Testis (tissue), 5 donors: ENCODE measurements at places on chromosomes 5 and 9. TPM values are rescaled to one million over a fixed set of nuclear protein-coding genes. Genes with fewer than 3 reads are reported as not detected.

Gene HTR4
- polyA plus RNA-seq = 0.17 TPM

Gene PCDHB11
- 0.63 TPM for polyA plus RNA-seq

Gene FOXI1
- 0.26 TPM for polyA plus RNA-seq

Gene ABO
- polyA plus RNA-seq = 10.4 TPM

Gene SLC12A2
- polyA plus RNA-seq = 27.8 TPM

Gene ENTREP1
- 5.2 TPM for polyA plus RNA-seq

Gene LCN15
- polyA plus RNA-seq = 0.41 TPM

Gene SPOCK1
- polyA plus RNA-seq = 101 TPM

DNA sequence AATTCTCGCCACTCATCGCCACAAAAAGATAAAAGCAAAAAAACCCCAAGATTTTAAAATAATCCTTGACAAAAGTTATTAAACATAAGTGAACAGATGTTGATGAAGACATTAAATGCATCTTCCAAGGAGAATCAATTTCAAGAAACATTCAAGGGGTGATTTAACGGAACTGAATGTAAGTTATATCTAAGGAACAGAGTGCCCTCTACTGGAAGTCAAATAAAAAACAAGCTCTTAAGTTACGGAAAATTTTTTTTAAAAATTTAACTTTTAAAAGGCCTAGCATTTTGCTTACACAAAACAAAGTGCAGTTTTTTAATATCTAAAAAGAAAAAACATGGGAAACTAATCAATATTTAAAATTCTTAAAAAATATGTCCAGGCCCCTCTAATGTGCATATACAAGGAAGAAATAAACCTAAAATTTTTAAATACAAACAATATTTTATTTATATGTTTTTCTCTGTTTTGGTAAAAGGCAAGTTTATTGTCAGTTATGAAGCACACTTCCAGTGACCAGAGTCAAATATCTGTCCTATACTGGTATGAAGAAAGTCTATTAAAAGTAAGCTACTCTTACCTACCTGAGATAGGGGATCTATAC is 28.0 kb downstream of the TEX10 start:
- no peak for DNase-seq
- H3K27ac ChIP-seq = no peak overlapping the region
- H3K4me3 ChIP-seq = no peak overlapping the region
- no peaks in the 10 kb centered on the region for H3K27me3 ChIP-seq

GRCh38 chr9:26949637-26950069 is 2.6 kb upstream of the PLAA start:
- peaks cover 13% of the 10 kb centered on the region for H3K4me1 ChIP-seq
- H3K27ac ChIP-seq = no peak overlapping the region
- H3K4me3 ChIP-seq = no peak overlapping the region
- H3K27me3 ChIP-seq = no peaks in the 10 kb centered on the region
- H3K36me3 ChIP-seq = no peaks in the 10 kb centered on the region

DNA sequence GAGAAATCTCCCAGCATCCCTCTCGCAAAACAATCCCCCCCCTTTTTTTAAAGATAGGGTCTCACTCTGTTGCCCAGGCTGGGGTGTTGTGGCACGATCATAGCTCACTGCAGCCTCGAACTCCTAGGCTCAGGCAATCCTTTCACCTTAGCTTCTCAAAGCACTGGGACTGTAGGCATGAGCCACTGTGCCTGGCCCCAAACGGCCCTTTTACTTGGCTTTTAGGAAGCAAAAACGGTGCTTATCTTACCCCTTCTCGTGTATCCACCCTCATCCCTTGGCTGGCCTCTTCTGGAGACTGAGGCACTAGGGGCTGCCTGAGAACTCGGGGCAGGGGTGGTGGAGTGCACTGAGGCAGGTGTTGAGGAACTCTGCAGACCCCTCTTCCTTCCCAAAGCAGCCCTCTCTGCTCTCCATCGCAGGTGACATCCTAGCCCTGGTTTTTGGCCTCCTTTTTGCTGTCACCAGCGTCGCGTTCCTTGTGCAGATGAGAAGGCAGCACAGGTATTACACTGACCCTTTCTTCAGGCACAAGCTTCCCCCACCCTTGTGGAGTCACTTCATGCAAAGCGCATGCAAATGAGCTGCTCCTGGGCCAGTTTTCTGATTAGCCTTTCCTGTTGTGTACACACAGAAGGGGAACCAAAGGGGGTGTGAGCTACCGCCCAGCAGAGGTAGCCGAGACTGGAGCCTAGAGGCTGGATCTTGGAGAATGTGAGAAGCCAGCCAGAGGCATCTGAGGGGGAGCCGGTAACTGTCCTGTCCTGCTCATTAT is 6.8 kb downstream of the CA9 start:
- H3K36me3 ChIP-seq = no peaks in the 10 kb centered on the region
- no peak overlapping the region for H3K27ac ChIP-seq
- H3K4me1 ChIP-seq = peaks cover 7% of the 10 kb centered on the region

GRCh38 chr9:86598411-86599239 is 244.4 kb upstream of the TUT7 start:
- H3K36me3 ChIP-seq = no peaks in the 10 kb centered on the region
- no peak for DNase-seq
- no peaks in the 10 kb centered on the region for H3K4me1 ChIP-seq
- H3K27ac ChIP-seq = no peak overlapping the region
- no peak overlapping the region for H3K4me3 ChIP-seq

DNA sequence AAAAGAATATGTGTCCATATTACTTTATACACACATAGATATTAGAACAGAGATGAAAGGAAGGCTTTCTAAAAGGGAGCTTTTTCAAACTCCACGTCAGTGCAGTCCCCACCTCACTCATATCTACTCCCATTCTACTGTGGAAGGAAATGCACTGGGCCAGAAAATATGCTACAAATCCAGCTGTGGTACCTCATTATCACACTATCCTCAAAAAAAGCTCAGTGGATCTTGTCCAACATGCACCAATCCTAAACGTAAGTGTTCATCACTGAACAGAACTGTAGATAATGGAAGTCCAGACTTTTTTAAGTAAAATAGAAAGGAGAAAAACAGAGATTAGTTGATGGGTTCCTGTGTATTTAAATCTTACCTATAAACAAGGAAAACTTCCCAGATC is 27.9 kb downstream of the TRPM6 start:
- H3K4me1 ChIP-seq = no peaks in the 10 kb centered on the region
- H3K27me3 ChIP-seq = no peaks in the 10 kb centered on the region
- H3K4me3 ChIP-seq = no peak overlapping the region
- no peak overlapping the region for H3K27ac ChIP-seq

DNA sequence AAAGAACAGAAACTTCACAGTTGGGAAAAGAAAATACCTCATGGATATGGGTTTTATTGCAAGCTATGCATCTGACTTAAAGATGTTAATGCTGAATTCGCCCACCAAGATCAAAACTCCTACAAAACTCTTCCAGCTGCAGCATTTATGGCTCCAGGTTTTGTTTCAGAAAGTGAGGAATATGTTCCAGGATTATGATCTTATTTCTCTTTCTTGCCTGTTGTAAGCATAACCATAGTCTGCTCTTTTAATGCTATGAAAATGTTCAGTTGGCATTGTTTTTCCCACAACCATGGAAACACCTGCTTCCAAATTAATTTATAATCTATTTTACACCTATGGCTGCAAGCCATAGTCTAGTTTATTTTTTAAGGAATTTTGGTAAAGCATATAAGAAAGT is 34.9 kb upstream of the FST start:
- no peaks in the 10 kb centered on the region for H3K4me1 ChIP-seq
- no peak overlapping the region for H3K4me3 ChIP-seq
- H3K36me3 ChIP-seq = no peaks in the 10 kb centered on the region
- no peak overlapping the region for H3K27ac ChIP-seq
- no peaks in the 10 kb centered on the region for H3K27me3 ChIP-seq

- no peak overlapping the region for H3K4me3 ChIP-seq
- H3K27me3 ChIP-seq = no peaks in the 10 kb centered on the region
- H3K27ac ChIP-seq = no peak overlapping the region
- no peaks in the 10 kb centered on the region for H3K36me3 ChIP-seq
- no peak for DNase-seq
These were observed 298.0 kb downstream of the FER start for GRCh38 chr5:109045710-109046109.

DNA sequence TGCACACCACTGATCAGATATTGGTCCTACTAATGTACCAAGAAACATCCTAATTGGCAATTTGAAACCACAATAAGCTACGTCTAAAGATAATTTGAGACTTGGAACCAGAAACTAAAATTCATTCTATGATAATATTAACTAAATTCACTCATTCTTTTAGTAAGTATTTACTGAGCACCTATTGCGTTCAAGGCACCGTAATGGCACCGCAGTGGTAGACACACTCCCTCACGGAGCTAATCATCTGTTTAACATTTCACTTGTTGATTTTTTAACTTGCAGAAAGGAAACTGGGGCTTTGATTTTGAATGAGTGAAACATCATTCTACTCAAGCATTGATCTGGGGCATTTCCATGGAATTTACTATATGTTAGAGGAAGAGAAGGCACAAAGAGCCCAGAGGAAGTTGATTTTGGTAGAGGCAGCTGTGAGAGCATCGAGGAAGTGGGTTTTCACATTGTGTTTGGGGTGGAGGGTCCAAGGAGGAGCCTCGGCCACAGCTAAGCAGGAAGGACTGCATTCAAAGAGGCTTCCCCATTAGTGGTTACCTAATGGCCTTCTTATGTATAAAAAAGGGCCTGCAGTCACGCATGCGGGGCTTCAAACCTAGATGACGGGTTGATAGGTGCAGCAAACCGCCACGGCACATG is 7.1 kb downstream of the RAPGEF1 start:
- H3K4me1 ChIP-seq = peaks cover 16% of the 10 kb centered on the region
- no peak overlapping the region for H3K27ac ChIP-seq
- no peak for DNase-seq
- H3K4me3 ChIP-seq = no peak overlapping the region
- no peaks in the 10 kb centered on the region for H3K27me3 ChIP-seq

- no peaks in the 10 kb centered on the region for H3K27me3 ChIP-seq
- no peak for DNase-seq
- no peaks in the 10 kb centered on the region for H3K4me1 ChIP-seq
- H3K4me3 ChIP-seq = no peak overlapping the region
- H3K27ac ChIP-seq = no peak overlapping the region
- H3K36me3 ChIP-seq = no peaks in the 10 kb centered on the region
These were observed 60.9 kb downstream of the YTHDC2 start for GRCh38 chr5:113574417-113574816.

GRCh38 chr9:81915801-81916505 is 12.3 kb upstream of the SPATA31D4 start:
- no peak for DNase-seq
- no peaks in the 10 kb centered on the region for H3K4me1 ChIP-seq
- no peak overlapping the region for H3K4me3 ChIP-seq
- H3K36me3 ChIP-seq = no peaks in the 10 kb centered on the region
- no peaks in the 10 kb centered on the region for H3K27me3 ChIP-seq
- H3K27ac ChIP-seq = no peak overlapping the region

- H3K27ac ChIP-seq = no peak overlapping the region
- H3K4me1 ChIP-seq = no peaks in the 10 kb centered on the region
- H3K27me3 ChIP-seq = no peaks in the 10 kb centered on the region
- DNase-seq = no peak
- no peak overlapping the region for H3K4me3 ChIP-seq
- no peaks in the 10 kb centered on the region for H3K36me3 ChIP-seq
These were observed 437.9 kb downstream of the CSNK1G3 start for GRCh38 chr5:123949807-123950340.

DNA sequence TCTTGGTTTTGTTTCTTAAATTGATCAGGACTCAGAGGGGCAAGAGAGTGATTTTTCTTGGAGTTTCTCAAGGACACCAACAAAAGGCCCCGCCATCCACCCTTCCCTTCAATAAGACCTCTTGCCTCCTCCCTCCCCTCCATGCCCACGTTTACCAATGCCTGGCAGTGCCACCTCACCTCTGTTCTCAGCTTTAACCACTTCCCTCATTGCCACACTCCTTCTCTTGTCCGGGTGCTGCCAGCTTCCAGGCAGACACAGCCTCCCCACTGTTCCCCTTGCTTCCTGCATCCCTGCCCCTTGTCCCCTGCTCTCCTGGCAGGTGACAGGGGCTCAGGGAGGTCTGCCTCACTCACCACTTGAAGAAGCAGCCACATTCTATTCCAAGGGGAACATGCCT is 90.8 kb downstream of the LHX2 start:
- H3K27ac ChIP-seq = no peak overlapping the region
- no peak overlapping the region for H3K4me3 ChIP-seq
- DNase-seq = no peak
- no peaks in the 10 kb centered on the region for H3K36me3 ChIP-seq

- peaks cover 20% of the 10 kb centered on the region for H3K4me1 ChIP-seq
- no peaks in the 10 kb centered on the region for H3K36me3 ChIP-seq
- DNase-seq = no peak
- no peaks in the 10 kb centered on the region for H3K27me3 ChIP-seq
These were observed 1.9 kb downstream of the PJA2 start for GRCh38 chr5:109407913-109408312.

DNA sequence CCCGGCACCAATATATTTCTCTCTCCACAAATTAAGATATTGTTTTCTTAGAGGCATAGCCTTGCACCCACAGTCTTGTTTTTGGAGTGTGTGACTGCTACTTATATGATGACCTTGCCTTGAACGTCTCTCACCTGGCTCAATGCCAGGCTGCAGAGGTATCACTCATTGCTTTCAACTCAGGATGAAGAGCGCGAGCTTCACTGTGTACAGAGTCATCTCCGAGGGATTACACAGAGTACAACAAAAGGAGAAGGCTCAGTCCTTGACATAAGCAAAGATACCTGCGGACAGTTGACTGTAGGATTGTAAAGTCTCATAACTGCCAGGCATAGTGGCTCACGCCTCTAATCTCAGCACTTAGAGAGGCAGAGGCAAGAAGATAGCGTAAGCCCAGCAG is 53.8 kb downstream of the CD180 start:
- no peaks in the 10 kb centered on the region for H3K36me3 ChIP-seq
- no peaks in the 10 kb centered on the region for H3K27me3 ChIP-seq
- no peak for DNase-seq
- no peaks in the 10 kb centered on the region for H3K4me1 ChIP-seq
- H3K27ac ChIP-seq = no peak overlapping the region
- H3K4me3 ChIP-seq = no peak overlapping the region

DNA sequence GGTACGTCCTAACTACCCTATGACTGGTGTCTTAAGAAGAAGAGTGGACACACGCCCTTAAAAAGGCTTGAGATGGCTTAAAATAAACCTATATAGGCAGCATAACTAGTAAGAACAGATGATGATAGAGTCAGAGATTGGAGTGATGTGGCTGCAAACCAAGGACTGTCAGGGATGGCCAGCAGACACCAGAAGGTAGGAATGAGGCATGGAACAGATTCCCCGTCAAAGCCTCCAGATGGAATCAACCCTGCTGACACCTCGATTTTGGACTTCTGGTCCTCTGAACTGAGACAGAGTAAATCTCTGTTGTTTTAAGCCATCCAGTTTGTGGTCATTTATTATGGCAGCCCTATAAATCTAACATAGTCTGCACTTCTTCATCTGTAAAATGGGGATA is 7.4 kb downstream of the TMOD1 start:
- no peaks in the 10 kb centered on the region for H3K4me1 ChIP-seq
- no peak overlapping the region for H3K4me3 ChIP-seq
- no peaks in the 10 kb centered on the region for H3K36me3 ChIP-seq
- no peak for DNase-seq
- no peaks in the 10 kb centered on the region for H3K27me3 ChIP-seq
- no peak overlapping the region for H3K27ac ChIP-seq
